Right ventricle myocardium inferior (tissue), 1 donor: ENCODE measurements at places on chromosomes 7 and 10.

DNA sequence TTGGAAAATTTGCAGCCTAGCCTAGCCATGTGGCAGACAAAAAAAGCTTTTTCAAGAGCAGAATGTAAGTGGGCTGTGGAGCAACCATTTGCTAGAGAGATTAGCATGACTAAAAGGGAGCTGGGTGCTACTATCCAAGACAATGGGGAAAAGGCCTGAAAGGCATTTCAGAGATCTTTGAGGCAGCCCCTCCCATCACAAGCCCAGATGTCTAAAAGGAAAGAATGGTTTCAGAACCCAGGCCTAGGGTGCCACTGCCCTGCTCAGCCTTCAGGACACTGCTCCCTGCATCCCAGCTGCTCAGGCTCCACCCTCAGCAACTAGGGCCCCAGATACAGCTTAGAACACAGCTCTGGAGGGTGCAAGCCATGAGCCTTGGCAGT is 24.7 kb downstream of the PNLIPRP3 start:
- DNase-seq: no peak

- no peak for DNase-seq
Measured at GRCh38 chr10:80373502-80373901, 16.9 kb downstream of the DYDC2 start.

DNA sequence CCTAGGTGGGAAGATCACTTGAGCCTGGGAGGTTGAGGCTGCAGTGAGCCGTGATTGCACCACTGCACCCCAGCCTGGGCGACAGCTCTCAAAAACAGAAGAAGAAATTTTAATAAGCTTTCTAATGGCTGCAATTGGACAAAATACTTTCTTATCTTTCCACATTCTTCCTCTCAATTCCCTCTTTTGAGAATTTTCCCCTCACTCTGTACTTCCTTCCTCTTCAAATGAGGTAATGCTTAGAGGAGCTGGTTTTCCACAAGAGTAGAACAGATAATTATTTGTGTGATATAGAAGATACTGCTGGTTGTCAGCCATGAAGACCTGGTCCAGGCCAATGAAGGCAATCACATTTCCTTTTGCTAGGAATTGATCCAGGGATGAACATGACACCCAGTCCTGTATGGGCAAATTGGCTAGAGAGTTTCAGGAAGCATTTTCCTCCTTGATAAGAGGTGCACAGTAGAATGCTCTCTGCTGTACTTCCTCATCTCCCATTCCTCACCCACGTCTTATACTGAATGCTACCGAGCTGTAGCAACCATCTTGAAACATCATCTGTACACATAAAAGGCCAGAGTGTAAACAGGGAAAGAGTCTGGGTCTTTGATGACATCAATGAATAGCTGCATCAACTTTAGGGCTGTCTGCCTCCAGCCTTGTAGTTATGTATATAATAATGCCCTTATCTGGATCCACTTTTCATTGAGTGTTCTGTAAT is 103.9 kb downstream of the CDK6 start:
- no peak for DNase-seq

GRCh38 chr7:2805213-2805944 is 38.7 kb downstream of the GNA12 start:
- DNase-seq: no peak

GRCh38 chr10:100037758-100038315 is 28.1 kb upstream of the DNMBP start:
- no peak for DNase-seq

- no peak for DNase-seq
Measured at GRCh38 chr7:37666026-37666799, 17.4 kb upstream of the GPR141 start.

DNA sequence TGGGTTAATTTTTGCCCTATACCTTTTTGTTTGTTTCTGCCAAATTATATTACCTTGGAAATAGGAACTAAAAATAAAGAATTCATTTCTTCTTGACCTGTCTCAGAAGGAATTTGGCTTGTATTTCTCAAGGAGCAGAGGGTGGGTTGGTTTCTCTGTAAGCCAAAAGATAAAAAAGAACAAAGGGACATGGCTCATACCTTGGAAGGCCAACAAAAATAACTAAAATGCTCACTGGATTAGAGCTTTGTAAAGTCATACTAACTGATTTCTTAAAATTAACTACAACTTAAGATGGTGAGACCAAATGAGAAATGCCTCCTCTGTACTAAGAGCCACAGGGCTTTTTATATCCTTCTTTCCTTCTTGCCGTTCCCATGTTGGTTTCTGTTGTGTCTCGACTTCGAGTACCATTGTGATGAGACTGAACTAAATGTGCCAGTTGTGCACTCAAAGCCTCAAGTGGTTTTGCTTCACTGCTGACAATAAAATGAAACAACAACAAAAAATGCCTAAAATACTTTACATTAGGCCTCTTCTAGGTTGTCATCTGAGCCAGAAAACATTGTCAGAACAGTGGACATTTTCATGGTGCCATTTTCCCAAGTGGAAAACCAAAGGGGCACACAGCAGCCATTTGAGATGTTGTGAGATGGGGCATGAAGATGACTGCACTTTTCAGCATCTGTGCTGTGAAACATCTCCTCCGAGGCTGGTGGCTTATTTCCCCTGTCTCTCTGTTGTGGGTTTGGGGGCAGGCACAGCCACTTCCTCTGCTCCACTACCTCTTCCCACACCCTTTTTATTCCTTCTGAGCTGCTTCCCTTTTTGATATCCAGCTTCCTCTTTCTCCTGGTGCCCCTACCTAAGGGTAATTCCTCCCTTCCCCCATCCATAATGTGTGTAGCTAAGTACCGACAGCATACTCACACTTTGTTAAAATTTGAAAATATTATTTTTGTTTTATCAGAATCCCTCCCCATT is 51.8 kb upstream of the AGR3 start:
- no peak for DNase-seq

DNA sequence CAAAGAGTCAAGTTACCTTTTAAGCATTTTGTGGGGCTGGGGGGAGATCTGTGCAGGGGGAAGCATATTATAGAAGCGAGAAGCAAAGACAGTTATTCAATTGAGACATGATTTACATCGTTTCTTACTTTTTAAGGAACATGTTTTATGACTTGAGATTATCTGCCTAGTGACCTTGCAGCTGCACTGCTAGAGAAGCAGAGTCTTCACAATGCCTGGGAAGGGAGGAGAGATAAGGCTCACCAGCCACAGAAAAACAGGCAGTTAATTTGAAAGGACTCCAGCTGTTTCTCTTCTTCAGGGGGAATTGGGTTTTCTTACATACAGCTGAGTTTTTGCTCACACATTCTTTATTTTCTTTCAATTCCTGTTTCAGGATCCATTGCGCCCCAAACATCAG is 31.0 kb downstream of the PHYH start:
- no peak for DNase-seq

DNA sequence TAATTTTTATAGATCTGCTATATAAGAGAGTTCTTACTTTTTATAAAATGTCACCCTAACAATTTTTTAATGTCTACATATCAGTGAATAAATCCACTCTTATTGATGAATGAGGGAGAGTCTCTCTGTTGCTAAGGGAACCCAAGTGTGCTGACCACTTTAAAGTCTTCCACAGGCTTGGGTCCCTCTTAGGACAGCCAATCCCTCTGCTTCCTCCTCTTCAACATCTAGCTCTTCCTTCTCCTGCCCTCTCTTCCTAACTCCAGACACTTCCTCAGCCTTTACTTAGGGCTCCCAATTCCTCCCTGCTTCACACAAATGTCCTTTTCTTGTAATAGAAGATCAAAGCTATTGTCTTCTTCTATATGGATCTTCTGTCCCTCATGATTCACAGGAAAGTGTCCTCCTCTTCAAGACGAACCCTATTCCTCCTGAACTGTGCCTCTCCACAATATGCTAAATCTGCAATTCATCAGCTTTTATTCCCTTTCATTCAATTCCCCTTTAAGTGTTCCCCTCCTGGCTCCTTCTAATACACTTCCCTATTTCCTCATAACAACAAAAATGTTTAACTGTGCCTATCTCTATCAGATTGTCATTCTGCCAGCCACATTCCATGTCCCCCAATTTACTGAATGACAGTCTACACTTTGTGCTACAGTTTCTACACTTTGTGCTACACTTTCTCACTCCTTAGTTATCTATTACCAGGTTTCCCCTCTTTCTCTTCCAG is 37.7 kb downstream of the CDK6 start:
- no peak for DNase-seq

GRCh38 chr7:137986252-137987017 is 15.5 kb downstream of the CREB3L2 start:
- no peak for DNase-seq

GRCh38 chr10:6786579-6787031 is 206.5 kb upstream of the PRKCQ start:
- no peak for DNase-seq

- DNase-seq: no peak
Measured at GRCh38 chr10:111295788-111296187, 219.0 kb downstream of the ADRA2A start.

DNA sequence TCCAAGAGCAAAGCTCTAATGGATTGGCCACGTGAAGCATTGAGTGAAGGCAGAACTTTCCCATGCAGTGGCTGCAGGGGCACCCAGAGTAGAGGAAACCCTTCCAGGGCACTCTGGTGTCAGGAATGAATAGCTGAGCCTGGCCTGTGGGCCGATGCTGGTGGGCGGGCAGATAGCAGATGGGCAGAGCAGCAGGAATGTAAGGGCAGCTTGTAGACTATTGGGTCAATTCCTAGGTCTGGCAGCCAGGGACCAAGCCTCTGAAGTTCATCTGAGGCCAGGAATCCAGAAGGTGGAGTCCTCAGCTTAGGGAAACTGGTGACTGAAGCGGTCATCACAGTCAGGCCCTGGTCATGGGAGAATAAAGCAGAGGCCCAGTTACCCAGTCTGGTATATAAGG is 115.4 kb downstream of the TMEM178B start:
- no peak for DNase-seq

GRCh38 chr7:80924090-80924489 is 5.2 kb upstream of the SEMA3C start:
- no peak for DNase-seq

DNA sequence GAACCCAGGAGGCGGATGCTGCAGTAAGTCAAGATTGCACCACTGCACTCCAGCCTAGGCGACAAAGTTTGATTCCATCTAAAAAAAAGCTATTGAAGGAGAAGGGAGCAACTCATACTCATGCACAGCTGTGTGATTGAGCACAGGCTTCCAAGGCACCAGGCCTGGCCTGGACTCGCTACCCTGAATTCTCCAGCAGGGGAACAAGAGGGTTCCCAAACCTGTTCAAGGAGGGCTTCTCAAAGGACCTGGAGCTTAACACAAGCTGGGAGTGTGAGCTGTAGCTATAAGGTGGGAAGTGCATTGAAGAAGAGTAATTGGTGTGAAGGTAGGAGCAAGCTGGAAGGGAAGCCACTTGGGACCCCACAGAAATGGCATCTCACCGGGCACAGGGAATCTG is 15.1 kb upstream of the DDIT4 start:
- no peak for DNase-seq

DNA sequence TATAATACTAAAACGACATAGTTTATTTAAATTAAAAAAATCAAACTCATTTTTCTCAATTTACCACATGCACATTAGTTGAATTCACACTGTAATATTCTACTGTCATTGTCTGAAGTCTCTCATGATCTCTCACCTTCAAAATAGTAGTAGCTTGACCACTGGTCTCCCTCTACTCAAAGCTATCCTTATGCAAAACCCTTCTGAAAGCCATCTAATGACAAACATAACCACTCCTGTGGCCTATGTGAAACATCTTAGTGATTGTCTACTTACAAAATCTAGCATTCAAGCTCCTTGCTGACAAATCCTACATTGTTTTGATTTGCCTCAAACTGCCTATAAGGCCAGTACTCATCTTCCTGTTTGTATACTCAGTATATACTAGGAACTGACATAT is 606.0 kb upstream of the GHITM start:
- DNase-seq: no peak

- DNase-seq: no peak
Measured at GRCh38 chr7:35316549-35316948, 62.6 kb upstream of the TBX20 start.

- no peak for DNase-seq
Measured at GRCh38 chr10:78375854-78376785, 342.5 kb downstream of the RPS24 start.

DNA sequence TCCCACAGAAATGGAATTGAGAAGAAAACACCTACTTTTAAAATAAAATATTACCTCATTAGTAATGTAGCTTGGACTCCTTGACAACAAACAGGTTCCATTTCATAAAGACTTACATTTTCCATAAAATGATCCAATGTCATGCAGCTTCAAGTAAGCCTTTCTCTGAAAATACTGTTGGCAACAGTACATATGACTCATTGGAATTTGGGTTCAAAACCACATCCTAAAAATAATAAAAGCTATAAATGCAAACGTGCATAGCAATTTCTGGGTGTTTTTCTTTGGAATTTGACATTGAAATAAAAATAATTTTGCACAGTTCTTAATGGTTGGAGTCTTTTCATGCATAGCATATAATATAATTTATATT is 47.9 kb downstream of the FHIP2A start:
- DNase-seq: no peak

DNA sequence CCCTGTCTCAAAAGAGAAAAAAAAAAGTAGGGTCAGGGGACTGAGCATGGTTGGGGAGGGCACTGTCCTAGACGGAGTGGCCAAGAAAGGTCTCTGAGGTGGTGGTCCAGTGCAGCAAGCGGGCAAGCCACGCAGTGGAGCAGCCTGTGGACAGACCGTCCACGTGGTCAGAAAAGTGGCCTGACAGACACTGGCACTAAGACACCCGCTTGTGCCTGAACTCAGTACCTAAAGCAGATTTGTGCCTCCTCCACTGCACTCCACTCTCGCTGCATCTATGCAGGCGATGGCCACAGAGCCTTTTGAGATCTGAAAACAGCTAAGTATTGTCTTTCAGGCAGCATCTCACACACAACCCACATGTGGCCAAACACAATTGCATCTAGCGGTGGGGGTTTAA is 8.8 kb downstream of the ASB10 start:
- no peak for DNase-seq

DNA sequence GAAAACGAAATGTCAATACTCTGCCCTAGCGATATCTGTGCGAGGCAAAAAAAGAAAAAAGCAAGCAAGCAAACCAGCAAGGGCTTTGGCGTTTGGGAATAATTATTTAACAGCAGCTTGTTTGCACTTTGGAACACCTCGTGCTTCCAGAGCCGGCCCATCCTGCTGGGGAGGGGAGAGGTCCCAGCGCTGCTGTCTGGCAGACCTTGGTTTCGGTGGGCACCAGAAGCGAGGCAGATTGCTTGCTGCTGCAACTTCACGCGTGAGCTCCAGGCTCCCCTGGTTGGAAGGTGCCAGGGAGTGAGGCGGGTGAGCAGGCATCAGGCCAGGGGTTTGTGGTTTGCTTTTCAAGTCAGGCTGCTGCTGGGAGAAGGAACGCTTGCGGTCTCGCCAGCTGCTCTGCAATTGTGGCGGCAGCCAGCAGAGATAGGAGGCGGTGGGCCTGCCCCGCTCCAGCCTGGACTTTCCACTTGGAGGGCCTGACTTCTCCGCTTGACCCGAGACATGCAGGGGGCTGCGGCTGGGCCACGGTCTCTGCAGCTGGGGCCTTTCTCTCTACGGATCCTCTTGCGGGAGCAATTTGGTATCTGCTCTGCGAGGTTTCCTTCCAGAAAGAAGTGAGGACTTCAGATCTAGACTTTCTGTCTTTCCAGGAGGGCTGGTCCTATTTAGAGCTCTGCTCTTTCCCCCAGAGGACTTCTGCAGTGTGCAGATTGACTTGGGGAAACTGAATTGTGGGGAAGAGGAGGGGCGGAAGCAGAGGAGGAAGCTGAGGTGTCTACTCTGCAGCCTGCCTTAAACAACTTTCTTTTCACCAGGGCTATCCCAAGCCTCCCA is 131.4 kb downstream of the PRPF18 start:
- peak; percentile 86 for DNase-seq
